ENCODE measurements at places on chromosomes 2 and 18. TPM values are rescaled to one million over a fixed set of nuclear protein-coding genes. Genes with fewer than 3 reads are reported as not detected.

The SNED1 gene
- total RNA-seq: 105 TPM

The ABCB11 gene
- total RNA-seq: not detected

The PAX3 gene
- total RNA-seq: not detected

The SLC25A52 gene
- total RNA-seq: not detected

The GALR1 gene
- not detected for total RNA-seq

The WNT10A gene
- not detected for total RNA-seq

The RNU2-63P gene
- not detected for total RNA-seq

The RBMS1 gene
- 70.2 TPM for total RNA-seq

The SLC14A1 gene
- 5.6 TPM for total RNA-seq

The GYPC gene
- 38.7 TPM for total RNA-seq

The IL37 gene
- not detected for total RNA-seq

The SIX3 gene
- total RNA-seq: not detected

The KCNS3 gene
- total RNA-seq: not detected

The STARD6 gene
- total RNA-seq: not detected

The ZSWIM2 gene
- not detected for total RNA-seq

The SERPINB3 gene
- not detected for total RNA-seq

The VAMP8 gene
- total RNA-seq: 1.7 TPM

The VSNL1 gene
- total RNA-seq: 0.90 TPM

The SPP2 gene
- not detected for total RNA-seq

The NT5DC4 gene
- not detected for total RNA-seq

The ERFE gene
- 3.4 TPM for total RNA-seq

The RALB gene
- total RNA-seq: 73.7 TPM

The DYSF gene
- 1.2 TPM for total RNA-seq

The CD8B2 gene
- not detected for total RNA-seq

The KCNF1 gene
- not detected for total RNA-seq

The FAP gene
- total RNA-seq: 150 TPM

The MBOAT2 gene
- total RNA-seq: 18.1 TPM

The TRIM43 gene
- not detected for total RNA-seq

The AMER3 gene
- not detected for total RNA-seq

The SMAD7 gene
- total RNA-seq: 27.2 TPM

The HRH4 gene
- under 0.01 TPM for total RNA-seq

The UGT1A10 gene
- total RNA-seq: 0.41 TPM

The SNRNP27 gene
- total RNA-seq: 49.4 TPM

The FEV gene
- not detected for total RNA-seq

The POU3F3 gene
- total RNA-seq: not detected

The ATRAID gene
- total RNA-seq: 216 TPM

The DSC2 gene
- 0.82 TPM for total RNA-seq

The EGR4 gene
- total RNA-seq: not detected

The RESP18 gene
- total RNA-seq: not detected

The PLB1 gene
- 2.7 TPM for total RNA-seq

The TDRD15 gene
- not detected for total RNA-seq

The TUBB8B gene
- total RNA-seq: not detected

The CDH7 gene
- not detected for total RNA-seq

The CAMKMT gene
- total RNA-seq: 15.0 TPM

The RNF125 gene
- total RNA-seq: 0.65 TPM

The GLI2 gene
- 5.3 TPM for total RNA-seq

Data from fibroblast of the aortic adventitia (primary cell).